ENCODE measurements at places on chromosomes 13 and 19.

- no peak for DNase-seq
These were observed 630 bp downstream of the RAP2A start for GRCh38 chr13:97434397-97435201.

GRCh38 chr13:66212511-66212910, 1017.6 kb downstream of the PCDH9 start:
- DNase-seq: no peak

- no peak for DNase-seq
These were observed 4.3 kb upstream of the ZNF17 start for GRCh38 chr19:57406516-57407123.

- DNase-seq: no peak
These were observed 47.8 kb downstream of the COL4A2 start for GRCh38 chr13:110354715-110355473.

DNA sequence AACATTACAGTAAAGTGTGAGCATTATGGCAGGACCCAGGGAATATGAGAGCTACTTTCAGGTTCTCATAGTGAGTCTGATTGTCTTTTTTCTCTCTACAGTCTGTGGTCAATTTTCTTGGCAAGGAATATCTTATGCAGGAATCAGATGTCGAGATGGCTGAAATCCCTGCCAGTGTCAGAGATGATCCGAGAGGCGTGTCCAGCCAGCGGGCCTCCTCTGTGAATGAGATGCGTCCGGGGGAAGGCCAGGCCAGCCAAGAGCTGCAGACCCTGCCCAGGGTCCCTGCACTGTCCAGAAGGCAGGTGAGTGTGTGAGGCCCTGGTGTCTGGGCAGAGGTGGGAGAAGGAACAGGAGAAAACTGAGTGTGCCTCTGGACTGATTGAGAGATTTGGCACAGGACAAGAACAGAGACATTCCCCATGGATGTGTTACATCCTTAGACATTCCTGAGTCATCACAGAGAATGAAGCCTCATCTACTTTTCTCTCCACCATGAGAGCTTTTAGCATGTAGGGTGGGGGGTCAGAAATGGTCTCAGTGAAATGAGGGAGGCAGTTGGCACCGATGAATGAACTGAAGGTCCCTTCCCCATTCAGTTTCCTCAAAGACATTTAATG, 27.3 kb upstream of the EDDM13 start:
- DNase-seq: no peak
